ENCODE measurements at places on chromosomes 3 and 15.

DNA sequence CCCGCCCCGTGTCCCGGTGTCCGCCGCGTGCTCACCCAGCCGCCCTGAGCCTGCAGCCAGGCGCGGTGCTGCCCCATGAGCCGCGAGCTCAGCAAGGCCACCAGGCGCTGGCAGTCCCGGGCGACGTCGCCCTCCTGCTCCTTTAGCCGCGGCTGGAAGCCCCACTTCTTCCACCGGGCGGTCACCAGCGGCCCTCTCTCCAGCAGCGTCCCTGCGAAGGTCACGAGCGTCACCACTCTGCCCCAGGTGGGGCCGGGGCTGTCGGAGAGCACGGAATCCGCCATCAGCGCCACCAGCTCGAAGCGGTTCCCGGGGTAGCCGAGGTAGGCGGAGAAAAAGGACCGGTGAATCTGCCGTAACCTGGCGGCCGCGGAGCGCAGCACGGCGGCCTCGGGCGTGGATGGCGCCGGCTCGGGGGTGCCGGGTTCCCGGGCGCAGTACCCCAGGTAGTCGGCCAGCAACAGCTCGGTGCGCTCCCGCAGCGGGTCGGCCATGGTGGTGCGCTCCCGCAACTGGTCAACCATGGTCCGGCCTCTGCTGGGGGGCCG is 298 bp downstream of the BCL2L10 start:
- DNase-seq = peak; percentile 36

- DNase-seq = no peak
Observed at GRCh38 chr3:141311170-141311495, 57.2 kb upstream of the ZBTB38 start.

DNA sequence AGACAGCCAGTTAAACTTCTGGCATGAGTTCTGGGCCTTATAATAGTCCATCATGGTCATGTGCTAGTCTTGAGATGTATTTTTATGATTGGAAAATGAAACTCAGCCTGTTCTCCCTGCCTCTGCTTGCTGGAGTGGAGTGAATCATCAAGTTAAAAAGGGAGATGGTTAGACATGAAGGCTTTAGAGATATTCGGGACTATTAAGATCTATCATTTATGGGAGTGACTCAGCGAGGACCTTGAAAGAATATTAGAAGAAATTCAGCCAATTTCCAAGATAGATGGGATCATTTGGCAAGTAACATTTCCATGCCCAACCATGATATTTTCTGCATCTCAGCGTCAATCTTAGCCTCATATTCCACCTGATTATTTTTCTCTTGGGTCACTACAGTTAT is 79.8 kb downstream of the AGBL1 start:
- no peak for DNase-seq

DNA sequence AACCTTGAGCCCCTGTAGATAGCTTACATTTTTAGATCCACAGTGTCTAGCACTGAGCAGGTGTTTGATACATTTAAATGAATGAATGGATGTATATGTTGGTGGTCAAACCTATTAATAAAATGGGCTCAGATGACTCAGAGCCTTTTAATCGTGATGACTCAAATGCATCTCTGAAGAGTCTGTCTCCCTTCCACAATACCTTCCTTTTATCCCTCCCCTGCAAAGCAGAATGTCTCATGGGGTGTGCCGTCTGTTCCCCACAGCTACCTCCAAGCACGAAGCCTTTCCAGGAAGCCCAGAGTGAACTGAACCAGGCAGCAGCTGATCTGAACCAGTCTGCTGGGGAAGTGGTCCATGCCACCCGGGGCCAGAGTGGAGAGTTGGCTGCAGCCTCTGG is 303.5 kb upstream of the TPM1 start:
- no peak for DNase-seq

GRCh38 chr15:88512078-88512477 is 34.4 kb downstream of the DET1 start:
- DNase-seq = no peak

DNA sequence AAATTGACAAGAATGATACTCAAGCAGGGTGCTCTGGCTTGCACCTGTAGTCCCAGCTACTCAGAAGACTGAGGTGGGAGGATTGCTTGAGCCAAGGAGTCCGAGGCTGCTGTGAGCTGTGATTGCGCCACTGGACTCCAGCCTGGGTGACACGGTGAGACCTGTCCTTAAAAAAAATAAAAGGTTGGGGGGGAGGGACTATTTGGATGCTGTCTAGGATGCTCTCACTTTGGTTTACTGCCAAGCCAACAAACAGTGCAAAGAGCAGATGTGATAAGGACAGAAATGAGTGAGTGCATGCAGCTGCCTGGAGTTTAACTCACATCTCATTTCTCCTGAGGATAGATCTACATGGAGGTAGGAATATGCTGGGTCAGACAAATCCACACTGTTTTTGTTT is 130.0 kb downstream of the FRMD4B start:
- no peak for DNase-seq

DNA sequence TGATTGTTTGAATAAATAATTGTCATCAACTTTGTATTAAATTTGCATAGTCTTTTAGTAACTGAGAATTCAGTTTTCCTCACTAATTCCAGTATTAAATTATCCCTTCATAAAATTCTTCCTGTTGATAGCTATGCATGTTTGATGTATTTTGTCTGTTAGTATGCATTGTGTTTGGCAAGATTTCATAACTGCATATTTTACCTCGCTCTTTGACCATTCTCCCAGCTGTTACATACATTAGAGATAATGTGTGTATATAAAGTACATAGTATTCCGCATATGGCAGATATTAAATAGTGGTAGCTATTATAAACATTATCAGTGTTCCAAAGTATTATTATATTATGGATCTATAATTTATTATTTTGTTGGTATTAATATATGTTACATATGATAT is 10.6 kb upstream of the NFKBIZ start:
- no peak for DNase-seq

DNA sequence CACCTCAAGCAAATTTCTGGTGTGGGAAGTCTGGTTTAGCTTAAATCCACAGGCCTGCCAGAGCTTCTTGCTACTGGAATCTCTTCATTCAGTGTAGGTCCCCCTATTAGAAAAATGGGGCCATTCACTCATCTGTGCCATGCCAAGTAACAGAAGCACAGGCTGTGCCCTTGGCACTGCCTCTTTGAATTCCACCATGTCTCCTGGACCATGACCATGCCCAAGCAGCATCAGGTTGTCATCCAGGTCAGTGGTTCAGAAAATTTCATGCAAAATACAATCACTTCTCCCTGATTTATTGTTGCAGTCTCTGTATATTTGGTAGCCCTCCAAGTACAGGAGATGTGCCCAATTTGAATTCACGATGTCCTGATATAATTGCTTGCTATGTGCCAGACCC is 602.1 kb upstream of the ZNF385D start:
- DNase-seq = no peak

DNA sequence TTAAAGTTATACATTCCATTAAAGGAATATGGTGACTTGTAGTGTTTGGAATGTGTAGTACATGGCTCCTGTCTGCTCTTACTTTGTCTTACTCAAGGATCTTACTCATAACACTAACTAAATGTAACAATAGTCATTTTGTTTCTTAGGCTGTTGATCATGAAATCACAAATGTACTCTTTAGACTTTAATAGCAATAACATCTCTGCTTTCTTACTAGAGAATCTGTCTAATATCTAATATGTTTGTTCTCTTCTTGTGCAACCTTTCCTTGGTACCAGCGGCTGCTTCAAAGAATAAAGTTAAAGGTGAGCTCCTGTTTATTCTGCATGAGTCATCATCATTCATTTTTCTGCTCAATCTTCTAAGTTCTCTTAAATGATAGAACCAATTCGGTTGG is 767.5 kb downstream of the CADM2 start:
- DNase-seq = no peak

- DNase-seq = peak; percentile 79
Observed at GRCh38 chr15:76187163-76187562, 124.1 kb downstream of the ETFA start.

GRCh38 chr15:80482696-80483095 is 78.5 kb downstream of the ARNT2 start:
- no peak for DNase-seq

DNA sequence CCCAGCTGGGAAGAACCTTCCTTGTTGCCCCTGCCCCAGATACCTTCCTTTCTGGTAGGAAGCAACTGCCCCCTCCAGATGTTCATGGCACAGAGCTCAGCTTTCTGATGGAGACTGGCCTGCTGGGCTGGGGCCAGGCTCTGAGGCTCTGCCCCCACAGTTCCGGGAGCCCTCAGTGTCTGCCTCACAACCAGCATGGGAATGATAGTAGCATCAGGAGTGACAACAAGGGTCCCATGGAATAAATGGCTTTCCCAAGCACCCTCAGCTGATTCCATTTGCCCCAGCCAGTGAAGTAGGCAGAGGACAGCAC is 65.6 kb upstream of the IQSEC1 start:
- no peak for DNase-seq

DNA sequence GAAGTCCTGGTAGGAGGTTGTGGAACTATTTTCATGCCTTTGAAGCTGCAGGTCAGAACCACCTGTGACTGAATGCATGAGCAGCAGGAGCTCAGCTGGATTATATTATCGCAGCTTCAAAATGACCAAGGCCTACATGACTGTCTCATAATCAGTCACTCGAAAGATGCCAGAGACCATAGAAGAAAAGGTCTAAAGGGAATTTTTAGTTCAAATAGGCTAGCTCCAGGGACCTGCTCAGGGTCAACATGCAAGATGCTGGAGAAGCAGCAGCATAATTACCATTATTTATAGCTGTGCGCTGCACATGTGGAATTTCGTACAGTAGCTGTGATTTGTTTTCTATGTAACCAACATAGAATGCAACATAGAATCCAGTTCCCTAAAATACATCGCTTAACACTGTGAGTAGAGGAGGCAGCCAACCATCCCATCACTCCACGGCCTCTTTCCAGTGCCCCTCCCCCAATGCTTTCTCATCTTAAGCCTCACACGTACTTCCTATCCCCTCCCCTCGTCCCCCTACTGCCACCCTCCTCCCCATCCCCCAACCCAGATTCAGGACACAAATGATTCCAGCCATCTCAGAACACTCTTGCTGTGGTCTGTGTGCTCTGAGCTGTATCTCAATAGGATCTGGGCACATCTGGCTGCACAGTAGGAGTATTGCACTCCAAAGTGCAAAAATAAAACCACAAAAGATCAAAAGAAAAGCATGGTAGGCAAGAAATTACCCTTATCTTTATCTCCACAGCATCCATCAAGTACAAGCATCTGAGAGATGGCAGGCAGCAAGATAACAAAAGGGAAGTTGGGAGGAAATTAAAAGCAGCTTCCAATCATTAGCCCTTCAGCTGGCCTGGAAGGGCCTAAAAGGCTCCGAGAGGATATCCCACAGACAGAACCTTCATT is 352.8 kb upstream of the SEMA6D start:
- no peak for DNase-seq

DNA sequence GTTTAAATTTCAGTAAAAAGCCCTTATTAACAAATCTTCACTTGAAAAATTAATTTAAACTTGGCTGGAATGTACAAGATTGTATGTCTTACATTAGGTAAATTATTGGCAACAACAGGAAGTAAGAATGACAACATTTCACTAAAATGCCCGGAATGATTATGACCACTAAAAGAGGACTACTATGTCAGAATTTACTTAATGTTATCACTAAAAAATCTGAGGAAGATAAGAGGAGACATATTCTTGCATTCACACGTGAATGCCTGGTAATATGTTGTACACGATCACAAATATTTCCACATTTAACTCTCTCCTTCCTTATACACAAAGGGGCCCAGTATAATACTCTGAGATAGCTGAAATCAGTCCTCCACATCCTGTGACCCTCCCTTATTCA is 29.7 kb downstream of the VGLL3 start:
- no peak for DNase-seq

GRCh38 chr3:133706033-133706432 is 40.2 kb upstream of the TF start:
- DNase-seq = no peak

GRCh38 chr3:11556851-11557644 is 86.7 kb downstream of the VGLL4 start:
- peak; percentile 70 for DNase-seq

- DNase-seq = no peak
Observed at GRCh38 chr3:88147261-88147660, 2.5 kb upstream of the C3orf38 start.

GRCh38 chr3:354432-354831 is 157.9 kb downstream of the CHL1 start:
- peak; percentile 20 for DNase-seq

- DNase-seq = no peak
Observed at GRCh38 chr3:58059349-58060321, 51.4 kb downstream of the FLNB start.

DNA sequence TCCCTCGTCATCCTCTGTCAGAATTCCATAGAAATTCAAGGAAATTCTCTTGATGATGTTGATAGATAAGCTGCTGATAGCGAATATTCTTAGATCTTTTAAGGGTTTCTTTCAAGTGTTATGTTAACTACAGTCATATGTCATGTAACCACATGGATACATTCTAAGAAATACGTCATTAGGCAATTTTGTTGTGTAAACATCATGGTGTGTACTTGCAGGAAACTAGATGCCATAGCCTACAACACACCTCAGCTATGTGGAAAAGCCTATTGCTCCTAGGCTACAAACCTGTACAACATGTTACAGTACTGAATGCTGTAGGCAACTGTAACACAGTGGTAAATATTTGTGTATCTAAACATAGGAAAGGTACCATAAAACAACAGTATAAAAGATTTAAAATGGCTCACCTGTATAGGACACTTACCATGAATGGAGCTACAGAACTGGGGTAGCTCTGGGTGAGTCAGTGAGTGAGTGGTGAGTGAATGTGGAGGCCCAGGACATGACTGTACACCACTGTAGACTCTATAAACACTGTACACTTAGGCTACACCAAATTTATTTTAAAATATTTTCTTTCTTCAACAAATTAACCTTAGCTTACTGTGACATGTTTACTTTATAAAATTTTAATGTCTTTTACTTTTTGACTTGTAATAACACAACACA is 34.6 kb downstream of the GLDN start:
- DNase-seq = no peak

DNA sequence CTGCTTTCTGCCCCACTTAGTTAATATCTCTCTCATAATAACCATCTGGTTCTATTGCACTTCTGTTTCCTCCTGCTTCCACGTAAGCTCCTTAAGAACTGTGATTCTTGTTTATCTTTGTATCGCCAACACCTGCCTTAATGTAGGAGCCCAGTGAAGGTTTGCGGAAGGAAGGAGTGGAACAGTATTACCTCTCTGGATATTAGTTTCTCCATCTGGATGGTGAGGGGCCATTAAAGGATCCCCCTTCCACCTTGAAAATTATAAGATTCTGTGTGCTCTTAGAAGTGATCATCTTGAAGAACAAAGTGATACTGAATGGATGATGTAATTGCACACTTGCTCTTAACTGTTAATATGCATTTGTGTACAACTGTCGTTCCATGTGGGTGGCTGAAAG is 2.2 kb downstream of the CHRNA5 start:
- DNase-seq = no peak

DNA sequence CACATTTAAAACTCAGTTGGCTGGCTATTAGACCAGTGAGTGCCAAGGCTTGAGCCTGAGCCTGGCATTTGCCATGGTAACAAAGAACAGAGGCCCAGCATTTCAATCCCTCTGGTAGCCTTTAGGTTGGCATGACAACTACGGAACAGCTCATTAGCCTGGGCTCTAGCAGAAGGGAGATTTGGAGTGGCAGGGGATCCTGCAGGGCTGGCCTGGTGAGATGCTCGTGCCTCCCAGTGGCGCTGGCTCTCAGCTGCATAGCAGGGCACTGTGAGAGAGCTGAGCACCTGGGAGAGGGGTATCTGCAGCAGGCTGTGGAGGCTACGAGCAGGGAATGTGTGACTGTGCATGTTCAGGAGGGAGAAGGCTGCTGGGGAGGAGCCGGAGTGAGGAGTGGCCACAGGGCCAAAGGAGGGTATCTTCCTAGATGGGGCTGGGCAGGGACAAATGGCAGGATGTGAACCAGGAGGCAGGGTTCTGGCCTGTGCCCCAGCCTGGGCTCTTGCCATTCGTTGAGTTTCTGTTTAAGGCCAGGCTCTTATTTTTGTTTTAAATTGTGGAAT is 5.6 kb upstream of the ABTB1 start:
- peak; percentile 18 for DNase-seq

All from glutamatergic neuron (in vitro differentiated cells).